ENCODE measurements at places on chromosomes 4 and X.

DNA sequence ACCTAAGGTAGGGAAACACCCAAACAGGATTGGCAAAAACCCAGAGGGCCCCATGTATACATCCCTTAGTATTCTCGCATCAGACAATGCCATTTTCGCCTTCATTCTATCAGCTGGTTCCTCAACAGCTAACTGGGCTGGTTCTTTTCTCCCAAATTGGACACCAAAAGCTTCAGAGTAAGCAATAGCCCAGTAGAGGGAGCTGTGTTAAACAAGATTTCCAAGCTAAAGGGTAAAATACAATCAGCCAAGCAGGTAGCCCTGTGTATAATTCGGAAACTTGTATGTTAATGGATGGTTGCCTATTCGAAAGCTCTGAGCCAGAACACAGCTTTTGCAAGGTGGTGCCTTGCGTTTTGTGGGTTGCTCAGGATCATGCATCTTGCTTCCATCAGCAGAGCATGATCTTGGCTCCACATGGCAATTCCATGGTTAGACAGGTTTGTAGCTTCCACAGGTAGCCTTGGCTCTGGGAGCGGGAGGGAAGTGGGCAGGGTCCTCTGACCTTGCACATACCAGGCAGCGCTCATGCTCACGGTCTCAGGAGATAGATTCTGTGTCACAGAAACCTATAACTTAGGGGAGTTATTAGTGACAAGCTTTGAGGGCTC, 115.2 kb upstream of the LNX1 start:
- peak; percentile 73 for DNase-seq

DNA sequence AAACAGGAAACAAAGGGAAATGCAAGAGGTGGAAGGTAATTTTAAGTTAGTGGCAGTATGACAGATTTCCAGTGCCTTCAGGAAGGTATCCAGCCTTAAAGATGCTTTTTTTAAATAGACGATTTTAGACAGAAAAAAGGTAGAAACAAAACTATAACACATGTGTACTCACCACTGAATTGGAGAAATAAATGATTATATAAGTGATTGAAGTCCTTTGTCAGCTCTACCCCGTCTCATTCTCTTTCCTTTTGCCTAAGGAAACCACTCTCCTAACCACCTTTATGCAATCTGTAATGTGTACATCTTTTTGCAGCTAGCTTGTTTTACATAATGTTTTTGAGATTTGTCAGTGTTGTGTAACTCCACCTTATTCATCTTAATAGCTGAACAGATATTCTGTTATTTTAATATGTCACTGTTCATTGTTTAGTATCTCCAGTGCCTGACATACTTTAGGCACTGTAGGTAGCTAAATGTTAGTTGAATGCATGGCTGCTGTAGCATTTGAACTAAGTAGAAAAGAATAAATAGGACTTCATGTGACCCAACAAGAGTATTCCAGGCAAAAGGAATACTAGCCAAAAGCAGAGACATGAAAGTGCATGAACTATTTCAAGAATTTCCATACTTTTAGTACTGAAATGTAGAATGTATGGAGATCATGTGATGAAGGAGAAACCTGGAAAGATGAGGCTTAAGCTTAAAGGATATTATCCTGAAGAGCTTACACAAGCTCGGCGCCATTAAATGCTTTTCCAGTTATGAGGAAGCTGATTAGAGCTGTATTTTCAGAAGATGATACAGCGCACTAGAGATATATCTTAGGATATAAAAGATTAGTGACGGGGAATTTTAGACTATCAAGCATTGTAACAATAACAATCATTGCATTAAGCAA, 865 bp downstream of the FAM200B start:
- DNase-seq: no peak

- DNase-seq: no peak
Measured at GRCh38 chrX:153922932-153923857, 2.9 kb downstream of the ARHGAP4 start.

- DNase-seq: no peak
Measured at GRCh38 chr4:130714006-130714405, 1618.1 kb downstream of the C4orf33 start.

DNA sequence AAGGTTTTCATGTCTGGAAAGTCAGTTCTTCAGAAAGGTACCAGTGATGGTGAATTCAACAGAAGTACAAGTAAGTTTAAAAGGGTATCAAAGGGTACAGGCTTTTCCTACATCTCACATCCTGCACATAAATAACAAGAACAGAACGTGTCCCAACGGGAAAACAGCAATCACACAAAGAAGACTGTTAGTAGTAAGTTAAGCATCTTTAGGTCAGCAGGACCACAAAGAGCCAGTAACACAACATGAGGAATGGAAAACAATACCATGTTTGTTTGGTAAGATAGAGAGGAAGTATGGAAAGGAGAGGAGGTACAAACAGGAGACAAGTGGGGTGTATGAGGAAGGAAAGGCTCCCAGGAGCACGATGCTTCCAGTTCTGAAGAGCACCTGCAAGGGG, 43.2 kb downstream of the SAT1 start:
- DNase-seq: no peak

DNA sequence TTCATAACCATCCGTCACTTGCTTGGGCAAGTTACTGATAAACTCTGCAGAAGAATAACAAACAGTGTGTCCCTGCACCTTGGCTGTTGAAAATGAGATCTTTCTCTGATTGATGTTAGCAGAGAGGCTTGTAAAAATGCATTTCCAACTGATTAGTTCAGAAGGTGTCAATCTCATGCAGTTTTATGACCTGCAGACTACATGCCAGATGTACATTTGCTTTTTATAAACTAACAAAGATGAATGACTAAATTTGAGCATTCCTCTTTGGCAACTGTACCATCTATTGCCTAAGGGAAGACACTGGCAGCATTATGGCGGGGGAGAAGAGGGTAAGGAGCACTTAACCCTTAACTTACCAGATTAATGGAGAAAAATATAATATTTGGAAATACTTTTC, 192.8 kb downstream of the DCTD start:
- DNase-seq: no peak

GRCh38 chr4:64016893-64017292, 392.4 kb downstream of the TECRL start:
- no peak for DNase-seq

DNA sequence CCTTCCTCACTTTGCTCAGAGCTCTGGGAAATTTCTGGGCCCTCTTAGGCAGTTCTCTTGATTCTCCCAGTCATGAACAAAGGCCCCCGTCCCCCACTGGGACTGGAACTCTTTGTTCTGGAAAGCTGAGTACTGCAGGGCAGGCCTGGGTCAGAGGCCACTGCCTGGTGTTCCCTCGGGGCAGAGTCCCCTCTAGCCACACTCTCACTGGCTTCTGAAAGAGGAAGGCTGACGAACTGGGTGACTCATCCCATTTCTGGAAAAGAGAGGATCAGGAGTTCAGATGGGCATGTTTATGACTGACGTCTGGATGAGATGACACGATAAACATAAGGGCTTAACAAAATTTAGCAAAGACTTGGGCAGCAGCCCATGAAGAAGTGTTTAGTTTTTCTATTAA, 47.7 kb downstream of the DDX3X start:
- peak; percentile 63 for DNase-seq

DNA sequence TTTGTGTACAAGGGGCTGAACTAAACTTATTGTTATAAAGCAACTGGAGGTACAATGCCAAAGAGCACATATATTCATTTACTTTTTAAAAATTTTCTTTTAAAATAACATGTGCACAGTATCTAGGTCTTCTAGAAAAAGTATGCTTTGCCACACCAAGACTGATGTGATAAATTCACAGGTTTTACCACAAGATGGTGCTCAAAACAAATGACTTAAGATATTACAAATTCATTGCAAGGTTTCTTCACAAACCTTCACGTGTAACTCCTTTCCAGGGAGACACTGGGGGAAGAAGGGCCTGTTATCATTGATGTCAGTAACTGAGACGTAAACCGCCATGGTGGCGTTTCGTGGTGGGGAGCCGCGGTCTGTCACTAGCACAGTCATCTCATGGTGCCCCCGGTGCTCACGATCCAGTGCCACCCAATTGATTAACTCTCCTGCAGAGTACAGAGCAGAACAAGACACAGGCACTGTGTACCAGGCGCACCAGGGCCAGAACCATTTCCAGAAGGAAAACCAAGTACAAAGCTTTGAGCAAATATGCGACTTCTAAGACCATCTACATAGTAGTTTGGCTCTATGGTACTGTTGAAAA, 162.2 kb downstream of the DCHS2 start:
- DNase-seq: peak; percentile 49

DNA sequence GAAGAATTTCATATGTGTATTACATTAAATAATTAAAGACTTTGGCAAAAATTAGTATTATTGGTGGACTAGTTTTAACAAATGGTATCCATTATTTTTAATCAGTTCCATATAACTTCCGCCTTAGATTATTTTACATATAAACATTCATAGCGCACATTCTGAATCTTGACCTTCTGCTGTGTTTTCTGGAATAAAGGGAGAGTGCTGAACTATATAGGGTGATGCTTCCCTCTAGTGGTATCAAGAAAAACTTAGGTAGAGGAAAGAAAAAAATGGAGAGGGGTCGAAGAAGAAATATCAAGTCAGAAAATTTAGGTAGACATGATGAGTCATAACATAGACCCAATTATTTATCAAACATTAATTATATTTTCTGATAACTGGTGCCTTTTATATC, 155.6 kb upstream of the PACRGL start:
- peak; percentile 42 for DNase-seq

DNA sequence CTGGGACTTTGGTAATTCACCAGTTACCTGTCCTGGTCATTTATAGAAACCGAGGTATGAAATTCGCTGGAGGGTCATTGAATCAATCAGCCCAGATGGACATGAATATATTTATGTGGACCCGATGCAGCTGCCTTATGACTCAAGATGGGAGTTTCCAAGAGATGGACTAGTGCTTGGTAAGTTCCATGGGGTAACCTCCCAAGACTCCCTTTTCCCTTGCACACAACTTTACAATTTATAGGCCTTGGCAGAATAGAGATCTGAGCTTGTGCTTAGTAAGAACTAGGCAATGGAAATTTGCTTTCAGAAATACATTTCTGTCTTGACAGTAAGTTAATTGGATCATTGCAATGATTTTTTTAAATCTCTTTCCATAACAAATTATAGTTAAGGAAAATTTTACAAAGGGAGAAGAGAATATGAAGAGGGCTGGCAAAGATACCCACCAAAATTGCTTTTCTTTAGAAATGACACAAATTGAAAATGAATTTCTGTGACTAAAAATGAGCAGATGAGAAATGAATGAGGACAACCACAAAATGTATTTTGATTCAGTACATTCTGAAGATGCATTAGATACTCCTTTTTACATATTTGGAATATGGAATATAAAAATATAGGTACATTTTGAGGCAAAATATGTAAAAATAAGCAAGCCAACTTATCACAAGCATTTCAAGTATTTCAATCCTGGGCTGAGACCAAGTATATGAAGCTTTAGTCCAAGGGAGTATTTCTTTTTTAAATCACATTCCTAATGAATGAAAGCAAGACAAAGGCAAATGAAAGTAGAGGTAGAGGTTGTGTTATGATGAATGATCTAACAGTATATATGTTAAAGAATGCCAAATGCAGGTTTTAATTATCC, 45.9 kb downstream of the PDGFRA start:
- DNase-seq: no peak

DNA sequence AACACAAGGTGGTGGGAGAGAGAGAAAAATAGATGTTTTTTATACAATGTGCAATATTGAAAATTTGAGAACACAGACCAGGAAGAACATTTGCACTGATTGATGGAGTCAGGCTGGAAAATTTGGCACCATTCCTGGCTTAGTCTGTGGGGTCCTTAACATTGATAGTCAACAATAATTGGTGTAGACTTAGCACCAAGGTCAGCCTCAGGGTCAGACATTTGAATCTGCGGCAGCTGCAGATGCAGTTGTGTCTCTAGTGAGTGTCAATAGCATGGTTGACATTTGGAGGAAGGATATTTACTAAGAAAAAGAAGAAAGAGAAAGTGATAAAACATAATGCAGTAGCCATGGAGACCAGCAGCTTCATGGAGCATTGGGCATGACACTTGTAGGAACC, 31.5 kb upstream of the GLRA3 start:
- no peak for DNase-seq

DNA sequence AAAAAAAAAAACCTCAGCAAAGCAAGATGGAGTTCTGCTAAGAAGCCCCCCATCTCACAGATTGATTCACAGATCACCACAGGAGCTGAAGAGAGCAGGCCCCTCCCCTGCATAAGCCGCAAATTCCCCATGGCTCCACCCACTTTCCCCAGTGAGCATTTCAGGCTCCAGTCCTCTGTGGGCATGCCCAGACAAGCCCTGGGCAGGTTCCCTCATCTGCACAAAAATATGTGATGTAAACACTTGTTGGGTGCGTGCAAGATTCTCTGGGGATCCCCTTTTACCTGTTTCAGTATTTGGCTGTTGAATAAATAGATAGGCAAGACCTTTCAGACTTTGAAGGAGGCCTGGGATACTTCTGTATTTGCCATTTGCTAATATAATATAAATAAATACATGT, 514.3 kb downstream of the PCDH7 start:
- DNase-seq: no peak

GRCh38 chrX:1086444-1087409, 125.7 kb downstream of the CRLF2 start:
- no peak for DNase-seq

DNA sequence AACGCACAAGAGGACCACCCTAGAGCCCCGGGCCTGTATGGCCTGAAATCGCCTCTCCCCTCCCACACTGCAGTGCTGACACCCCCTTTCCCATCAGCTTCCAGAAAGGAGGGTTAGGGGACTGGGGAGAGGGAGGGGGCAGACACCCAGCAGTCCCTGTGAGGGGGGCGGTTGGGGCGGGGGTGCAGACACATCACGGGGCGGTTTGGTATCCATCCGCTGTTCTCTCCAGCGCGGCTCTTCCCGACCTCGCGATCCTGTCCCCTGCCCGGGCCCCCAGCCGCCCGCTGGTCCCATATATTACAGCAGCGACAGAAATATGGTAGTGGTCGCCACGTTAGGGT, 404 bp upstream of the GPRASP2 start:
- no peak for DNase-seq

DNA sequence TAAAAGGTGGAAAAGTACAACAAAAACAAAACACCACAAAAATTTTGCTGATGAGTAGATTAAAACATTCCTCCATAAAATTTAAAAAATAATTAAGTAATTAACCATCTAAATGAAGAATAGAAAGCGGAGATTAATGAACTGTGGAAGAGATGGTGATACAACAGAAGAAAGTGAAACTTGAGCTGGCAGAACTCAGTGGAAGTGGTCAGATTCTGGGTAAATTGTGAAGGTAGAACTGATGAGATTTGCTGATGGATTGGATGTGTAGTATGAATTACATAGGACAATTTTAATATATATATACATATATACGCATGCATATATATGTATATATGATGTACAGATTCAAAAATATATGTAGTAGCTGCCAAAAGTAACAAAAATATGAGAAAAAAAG, 73.9 kb downstream of the AMOT start:
- no peak for DNase-seq

- peak; percentile 55 for DNase-seq
Measured at GRCh38 chrX:45801554-45801953, 600.9 kb upstream of the DIPK2B start.

GRCh38 chr4:37645736-37646135, 40.4 kb downstream of the RELL1 start:
- no peak for DNase-seq

- DNase-seq: no peak
Measured at GRCh38 chrX:78769101-78769755, 21.7 kb downstream of the LPAR4 start.

Measured in cardiac muscle cell (in vitro differentiated cells and primary cell).